ENCODE measurements at places on chromosomes 5 and 9.

GRCh38 chr9:128420060-128420650 lies 502 bp upstream of the CERCAM start:
- DNase-seq, result no peak

DNA sequence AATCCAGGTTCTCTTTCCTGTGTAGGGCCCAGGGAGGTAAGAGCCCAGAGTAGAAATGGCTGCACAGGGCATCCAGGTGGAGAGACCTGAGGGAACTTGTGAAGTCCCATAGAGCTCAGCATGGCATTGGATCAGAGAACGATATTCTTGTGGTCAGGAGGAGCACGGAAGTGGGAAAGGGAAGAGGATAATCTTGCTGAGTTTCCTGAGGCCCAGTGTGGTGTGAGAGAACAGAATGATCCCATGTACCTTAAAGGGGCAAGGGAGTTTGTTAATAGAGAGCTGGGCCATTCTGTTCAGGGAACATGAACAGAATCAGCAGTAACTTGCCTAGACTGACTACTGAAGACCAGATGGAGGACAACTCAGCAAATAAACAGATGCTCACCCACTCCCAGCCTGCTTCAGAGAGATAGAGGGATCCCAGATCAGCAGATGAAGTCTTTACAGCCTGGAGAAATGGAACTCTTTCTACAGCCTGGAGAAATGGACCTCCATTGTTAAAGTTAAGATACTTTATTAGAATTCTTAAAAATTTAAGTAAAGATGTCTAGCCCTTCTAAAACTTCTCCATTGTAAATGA lies 119.7 kb upstream of the ELL2 start:
- DNase-seq, result no peak

- no peak for DNase-seq
Observed at GRCh38 chr5:14319102-14319501, 176.0 kb downstream of the TRIO start.

DNA sequence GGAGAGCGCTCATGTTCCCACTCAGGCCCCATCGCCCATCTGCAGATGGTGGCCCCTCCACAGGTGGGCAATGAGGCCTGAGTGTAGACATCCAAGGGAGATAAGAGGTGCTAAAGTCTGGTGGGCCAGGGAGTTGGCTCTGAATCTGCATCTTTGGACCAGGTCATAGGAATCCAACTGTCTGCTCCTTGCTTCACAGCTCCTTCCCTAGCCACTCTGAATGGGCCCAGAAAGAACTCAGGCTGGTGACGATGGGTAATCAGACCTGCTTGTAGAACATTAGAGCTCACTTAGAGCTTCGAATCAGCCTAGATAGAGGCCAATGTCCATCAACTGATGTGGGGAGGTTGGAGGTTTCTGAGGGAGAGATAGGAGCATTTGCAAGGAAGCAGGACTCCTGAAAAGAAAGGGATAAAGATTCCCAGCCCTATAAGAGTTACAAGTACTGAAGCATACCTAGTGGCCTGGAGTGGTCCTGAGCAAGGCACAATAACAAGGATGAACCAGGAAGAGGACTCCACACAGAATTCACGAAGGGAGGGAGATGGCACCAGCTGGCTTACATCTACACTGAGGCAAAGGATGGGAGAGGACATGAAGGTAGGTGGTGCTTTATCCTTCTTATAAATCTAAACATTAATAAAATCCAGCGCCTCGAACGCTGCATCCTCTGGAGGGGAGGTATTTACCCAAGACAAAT lies 132.8 kb upstream of the ALDH1B1 start:
- DNase-seq, result no peak

DNA sequence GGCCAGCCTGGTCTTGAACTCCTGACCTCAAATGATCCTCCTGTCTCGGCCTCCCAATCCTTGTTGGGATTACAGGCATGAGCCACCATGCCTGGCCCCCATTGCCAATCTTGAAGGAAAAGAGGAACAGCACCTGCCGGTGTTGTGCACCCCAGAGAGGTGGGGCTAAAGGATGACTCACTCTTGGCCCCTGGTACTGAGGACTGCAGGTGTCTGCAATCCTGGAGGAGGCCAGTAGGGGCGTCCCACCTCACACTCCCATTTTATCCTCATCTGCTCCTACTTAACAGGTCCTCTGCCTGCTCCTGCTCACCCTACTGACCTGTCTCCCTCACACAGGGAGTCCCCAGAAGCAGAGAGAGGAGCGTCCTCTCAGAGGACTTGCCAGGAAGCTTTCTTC lies 390.4 kb downstream of the ARHGEF28 start:
- DNase-seq, result no peak

DNA sequence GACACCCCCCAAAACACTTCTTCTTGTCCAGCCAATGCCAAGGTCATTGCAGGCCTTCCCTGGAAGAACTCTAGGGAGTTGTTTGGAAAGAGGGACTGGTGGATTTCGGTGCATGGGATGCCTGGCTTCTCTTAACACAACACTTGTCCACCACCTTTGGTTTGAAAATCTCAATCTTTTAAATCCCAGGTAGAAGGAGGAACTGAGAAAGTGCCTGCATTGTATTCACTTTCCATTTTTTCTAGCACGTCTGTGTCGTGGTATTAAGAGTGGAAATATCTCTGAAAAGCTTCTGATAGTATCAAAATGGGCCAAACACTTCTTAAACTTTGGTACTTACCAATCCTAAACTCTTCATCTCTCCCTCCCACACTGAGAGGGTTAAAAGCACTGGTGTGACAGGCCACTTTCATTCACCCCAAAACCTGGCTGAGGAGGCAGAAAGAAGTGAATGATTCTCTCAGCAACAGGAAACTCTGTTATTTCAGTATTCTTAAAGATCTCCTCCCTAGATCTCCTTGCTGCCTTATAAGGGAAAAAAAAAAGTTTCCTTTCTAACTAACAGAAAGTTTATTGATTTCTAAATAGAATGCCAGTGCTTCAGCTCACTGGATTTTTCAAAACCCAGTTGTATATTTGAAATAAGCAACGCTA lies 3.9 kb upstream of the NFIB start:
- no peak for DNase-seq

DNA sequence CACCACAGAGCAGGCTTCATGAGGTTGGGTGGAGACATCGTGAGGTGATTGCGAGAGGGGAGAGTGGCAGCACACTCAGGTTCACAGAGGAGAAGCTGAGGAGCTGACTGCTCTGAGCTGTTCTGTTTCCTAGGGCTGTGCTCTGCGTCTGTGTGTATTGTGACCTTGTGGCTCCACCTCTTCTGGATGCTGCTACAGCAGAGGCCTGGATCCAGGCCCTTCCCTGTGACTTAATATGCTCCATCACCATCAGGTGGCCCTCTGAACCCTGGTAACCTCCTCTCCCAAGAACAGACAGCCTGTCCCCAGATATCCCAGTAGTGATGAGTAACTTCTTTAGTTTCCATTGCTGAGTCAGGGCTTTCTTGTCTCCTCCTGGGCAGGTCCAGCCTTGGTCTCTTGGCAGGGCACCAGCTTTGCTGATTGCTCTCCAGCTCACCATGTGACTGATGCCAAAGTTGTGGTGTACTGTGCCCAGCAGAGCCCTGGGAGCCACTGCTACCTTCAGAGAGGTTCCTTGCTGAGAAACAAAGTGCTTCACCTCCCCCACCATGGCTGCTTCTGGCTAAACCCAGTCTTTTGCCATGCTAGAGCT lies 212.8 kb upstream of the CHD1 start:
- DNase-seq, result no peak

- no peak for DNase-seq
Observed at GRCh38 chr5:1096838-1097237, 15.0 kb downstream of the SLC12A7 start.

DNA sequence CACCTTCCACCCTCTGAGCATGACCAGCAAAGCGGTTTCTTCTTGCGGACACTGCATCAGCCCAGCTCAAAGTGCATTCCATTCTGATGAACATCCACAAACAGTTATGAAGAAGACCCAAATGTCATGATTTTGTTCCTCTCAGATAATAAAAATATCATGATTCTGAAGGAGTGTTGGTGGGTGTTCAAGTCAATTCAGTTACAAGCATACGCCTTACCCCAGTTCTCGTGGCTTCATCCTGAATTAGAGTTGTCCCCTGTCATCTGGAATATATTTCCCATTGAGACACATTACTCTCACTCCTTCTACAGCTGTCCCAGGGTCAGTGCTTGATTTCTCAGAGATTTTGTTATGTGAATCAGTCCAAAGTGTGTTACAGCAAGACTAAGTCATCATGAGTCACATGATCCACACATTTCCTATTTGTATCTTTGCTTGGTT lies 325.4 kb downstream of the RFX3 start:
- no peak for DNase-seq

DNA sequence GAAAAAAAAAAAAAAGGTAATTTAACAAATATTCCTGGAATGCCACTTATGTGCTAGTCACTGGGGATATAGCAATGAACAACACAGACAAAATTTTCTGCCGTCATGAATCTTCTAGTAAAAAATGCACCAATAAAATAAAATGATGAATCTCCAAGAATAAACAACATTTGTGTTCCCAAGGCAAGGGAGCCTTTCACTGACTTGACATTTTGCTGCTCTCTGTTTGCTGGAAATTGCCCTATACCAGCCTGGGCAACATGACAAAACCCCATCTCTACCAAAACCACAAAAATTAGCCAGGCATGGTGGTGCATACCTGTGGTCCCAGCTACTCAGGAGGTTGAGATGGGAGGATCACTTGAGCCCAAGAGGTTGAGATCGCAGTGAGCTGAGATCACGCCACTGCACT lies 64.5 kb upstream of the ERBIN start:
- no peak for DNase-seq

DNA sequence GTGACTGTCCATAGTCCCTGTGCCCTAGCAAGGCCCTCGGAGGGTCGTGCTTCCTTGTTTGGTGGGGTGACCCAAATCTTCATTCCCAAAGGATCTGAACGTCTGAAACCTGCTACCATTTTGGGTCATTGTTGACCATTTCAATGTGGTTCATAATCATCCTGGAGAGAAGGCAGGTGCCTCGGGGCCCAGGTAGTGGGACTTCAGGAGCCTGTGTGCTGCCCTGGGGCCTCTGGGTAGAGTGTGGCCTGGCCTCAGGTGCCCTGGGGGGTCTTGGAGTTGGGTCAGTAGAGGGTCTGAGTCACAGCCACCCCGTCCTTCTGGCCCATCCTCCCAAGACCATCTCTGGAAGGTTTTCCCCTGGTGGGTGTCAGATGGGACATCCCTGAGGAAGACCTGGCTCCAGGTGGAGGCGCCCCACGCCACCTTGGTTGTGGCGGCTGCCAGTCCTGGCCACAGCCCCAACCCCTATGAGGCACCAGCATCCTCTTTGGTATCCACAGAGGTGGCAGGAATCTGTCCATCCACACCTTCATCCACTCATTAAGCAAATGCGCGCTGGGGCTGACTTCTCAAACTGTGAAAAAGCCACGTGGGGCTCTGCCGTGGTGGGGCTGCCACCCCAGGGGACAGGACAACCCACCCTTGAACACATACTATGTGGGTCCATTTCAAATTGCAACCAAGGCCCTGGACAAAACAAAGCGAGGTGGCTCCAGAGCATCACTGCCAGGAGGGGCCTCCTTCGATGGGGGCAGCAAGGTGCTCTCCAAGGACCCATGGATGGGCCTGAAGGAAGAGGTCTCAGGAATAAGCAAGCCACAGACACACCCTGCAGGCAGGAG lies 41.6 kb upstream of the FCN1 start:
- no peak for DNase-seq

- no peak for DNase-seq
Observed at GRCh38 chr5:11724940-11725339, 179.3 kb downstream of the CTNND2 start.

DNA sequence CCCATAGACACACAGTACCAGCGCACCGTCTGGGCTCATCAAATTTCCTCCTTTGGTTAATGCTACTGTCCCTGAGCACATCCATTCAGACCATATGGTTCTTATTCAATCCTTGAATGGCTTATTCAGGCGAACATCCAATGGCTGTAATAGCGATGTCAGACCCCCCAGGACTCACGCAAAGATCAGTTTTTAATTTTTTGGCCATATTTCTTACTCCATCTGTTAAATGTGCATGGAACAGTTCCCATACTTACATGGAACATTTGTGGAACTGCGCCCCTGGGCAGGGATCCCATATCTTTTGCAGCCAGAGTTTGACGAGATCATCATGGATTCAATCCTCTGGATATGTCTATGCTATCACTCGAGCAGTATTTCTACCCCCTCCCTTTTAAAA lies 213.2 kb downstream of the ADAMTS6 start:
- no peak for DNase-seq

- no peak for DNase-seq
Observed at GRCh38 chr5:119316906-119317305, 38.9 kb upstream of the TNFAIP8 start.

DNA sequence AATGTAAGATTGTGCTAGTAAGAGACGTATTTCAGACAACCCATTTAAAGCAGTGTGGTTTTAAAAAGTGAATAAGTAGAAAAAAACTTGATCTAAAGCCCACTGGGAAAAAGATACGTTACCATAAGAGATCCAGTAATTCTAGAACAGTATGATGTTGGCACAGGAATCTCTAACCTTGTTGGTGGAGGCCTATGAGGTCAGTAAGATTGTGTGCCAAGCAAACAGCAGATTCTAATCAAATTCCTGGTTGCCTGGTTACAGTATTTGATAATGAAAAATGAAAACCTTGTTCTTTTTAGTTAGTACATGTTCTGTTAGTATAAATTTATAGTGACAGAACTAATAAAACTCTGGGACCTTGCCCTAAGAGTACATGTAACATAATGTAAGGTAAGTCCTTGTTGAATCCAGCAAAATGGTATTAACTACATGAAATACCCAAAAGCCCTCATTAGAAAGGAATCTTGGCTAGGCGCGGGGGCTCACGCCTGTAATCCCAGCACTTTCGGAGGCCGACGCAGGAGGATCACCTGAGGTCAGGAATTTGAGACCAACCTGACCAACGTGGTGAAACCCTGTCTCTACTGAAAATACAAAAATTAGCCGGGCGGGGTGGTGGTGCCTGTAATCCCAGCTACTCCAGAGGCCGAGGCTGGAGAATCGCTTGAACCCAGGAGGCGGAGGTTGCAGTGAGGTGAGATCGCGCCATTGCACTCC lies 33.2 kb upstream of the DMXL1 start:
- no peak for DNase-seq

- no peak for DNase-seq
Observed at GRCh38 chr9:99127356-99128132, 22.6 kb downstream of the TGFBR1 start.

DNA sequence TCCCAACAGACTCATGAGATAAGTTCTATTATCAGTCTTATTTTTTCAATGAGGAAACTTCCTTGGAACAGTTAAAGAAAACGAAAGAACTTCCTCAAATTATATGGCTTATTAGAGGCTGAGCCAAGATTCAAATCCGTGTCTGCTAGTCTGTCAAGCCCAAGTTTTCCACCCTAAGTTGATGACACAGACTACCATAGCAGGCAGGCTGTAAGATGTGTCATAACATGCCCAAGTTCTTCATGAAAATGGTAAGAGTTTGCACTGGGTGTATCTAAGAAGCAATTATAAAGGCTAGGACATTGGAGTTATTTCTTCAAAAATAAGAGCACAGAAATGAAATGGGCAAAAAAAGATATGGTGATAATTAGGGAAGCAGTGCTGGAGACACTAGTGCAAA lies 634.5 kb downstream of the BRINP1 start:
- DNase-seq, result no peak

DNA sequence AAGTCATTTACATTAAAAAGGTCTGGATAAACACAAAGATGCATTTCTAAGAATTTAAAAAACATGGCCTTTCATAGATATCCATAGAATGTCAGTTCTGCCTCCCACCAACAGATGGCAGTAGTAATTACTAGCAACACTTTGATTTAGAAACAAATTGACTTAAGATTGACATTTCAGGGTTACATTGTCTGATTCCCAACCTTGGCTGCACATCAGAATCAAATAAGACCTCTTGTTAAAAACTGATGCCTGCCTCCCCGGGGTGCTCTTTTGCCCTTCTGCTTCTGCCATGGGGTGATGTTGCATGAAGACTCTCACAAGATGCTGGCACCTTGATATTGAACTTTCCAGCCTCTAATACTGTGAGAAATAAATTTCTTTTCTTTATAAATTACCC lies 146.2 kb upstream of the GPR151 start:
- DNase-seq, result no peak

Measured in NCI-H187 treated with DMSO at 0.1 percent for 48 hours (cell line).